ENCODE measurements at places on chromosomes 3 and 15.

DNA sequence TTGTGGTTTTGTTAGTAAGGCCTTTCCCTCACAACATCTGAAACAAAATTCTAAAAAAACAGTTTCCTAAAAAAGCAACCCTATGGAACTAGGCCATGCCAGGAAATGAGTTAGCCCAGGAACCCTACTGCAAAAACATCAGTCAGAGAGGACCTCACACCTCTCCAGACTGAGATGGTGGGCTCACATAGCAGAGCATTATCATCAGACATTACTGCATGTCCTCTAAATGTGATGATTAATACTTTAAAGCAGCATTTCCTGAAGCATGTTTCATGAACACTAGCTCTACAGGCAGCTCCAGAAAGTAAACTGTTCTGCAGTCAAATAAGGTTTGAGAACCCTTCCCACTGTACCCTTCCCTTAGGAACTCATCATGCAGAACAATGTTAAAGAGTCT is 232.3 kb upstream of the MRPL3 start:
- no peak for DNase-seq

DNA sequence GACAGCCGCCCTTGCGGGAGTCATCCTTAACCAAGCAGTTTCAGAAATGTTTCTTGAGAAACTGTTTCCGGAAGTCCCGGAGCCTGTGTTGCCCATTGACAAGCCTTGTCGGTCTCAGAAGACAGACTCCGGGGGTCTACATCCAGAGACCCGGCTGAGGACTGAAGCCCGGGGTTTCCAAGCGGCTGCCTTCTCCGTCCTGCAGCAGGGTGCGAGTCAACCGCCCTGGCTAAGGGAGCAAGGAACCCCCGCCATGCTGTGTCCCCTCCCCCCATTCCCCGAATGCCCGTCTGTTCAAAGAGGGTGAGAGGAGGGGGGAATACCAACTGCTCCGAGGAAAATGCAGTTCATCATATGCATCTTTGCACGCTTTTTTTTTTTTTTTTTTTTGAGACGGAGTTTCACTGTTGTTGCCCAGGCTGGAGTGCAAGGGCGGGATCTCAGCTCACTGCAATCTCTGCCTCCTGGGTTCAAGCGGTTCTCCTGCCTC is 61.6 kb downstream of the ATP1B3 start:
- DNase-seq: no peak

DNA sequence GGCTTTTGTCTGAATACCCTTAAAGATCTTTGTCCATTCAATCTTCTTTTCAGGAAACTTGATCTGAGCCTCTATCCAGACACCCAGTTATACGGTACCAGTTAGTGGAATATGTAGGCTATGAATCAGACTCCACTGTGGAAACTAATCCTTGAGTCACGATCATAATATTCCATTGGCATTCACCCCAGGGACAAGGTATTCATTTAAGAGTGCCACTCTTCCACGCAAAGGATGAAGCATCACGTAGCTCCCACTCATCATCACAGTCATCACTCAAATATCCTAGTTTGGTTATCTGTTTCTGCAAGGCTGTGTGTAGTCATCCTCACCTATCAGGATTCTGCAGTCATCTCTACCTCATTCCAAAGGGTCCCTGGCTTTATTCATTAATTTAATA is 85.6 kb downstream of the NEDD4 start:
- no peak for DNase-seq

DNA sequence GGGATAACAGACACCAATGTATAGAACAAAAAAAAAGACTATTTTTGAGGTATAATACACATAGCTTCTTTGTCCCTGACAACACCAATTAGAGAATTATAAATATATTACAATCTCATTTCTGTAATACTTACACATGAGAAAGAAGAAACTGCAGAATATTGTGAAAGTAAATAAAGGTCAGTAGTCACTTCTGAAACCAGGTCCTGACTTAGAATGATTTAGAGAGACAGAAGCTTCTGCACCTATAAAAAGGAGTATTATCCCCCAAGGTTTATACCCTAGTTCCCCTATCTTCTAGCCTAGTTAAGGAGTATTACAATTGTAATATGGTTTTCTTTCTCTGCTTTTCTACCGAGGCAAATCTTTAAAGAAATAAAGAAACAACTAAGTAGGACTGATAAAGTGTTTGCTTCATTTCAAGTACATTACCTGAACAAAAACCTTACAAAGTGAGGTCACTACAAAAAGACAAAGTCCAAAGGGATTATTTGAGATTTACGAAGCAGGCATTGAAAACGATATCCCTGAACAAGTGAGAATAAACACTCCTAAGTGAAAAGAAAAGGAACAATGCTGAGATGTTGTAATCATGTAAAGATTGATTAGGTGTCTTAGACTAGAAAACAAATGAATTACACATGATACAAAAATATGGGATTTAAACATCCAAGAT is 103.0 kb downstream of the GBE1 start:
- DNase-seq: no peak

Data from right kidney (tissue), 9 donors.